EH (cell line): ENCODE measurements at places on chromosomes 16 and 17.

DNA sequence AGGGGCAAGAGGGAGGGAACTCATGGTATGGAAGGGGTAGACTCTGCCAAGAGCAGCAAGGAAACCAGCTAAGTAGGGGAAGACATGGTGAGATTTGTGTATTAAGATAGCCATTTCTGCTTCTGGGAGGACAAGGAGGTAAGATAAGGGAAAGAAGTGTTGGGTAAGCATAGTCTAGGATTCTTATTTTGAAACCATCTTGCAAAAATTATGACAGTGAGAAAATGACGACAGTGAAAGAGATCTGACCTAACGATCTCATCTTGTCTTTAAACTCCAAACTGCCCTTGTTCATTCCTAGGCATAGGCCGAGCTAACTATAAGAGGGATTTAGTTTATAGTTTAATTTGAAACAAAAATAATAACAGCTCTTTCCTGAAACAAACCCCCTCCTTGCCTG lies 5.6 kb upstream of the RBL2 start:
- no peak for DNase-seq

- DNase-seq = no peak
These were observed 16.4 kb downstream of the ZNF778 start for GRCh38 chr16:89233678-89234490.

GRCh38 chr16:54780266-54780665 lies 150.4 kb upstream of the IRX5 start:
- DNase-seq = no peak

GRCh38 chr17:69495787-69496186 lies 81.3 kb downstream of the MAP2K6 start:
- DNase-seq = no peak

DNA sequence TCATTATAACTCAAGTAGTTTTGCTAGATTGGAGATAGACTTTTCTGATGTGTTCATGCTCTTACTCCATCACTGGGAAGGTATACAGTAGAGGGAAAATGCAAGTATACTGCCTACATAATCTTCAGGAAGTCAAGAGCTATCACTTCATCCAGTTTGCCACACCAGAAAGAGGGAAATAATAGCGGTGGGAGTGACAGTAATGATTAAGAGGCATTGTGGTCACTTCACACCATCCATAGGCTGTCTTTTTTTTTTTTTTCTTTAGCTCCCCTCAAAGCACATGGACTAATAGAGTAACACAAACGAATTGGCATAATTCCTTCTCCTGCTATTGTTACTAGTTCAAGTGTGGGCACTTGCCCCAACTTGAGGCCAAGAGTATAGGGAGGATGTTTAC lies 28.4 kb upstream of the HLF start:
- DNase-seq = no peak

GRCh38 chr17:45147581-45148182 lies 593 bp upstream of the HEXIM1 start:
- peak; percentile 94 for DNase-seq

GRCh38 chr17:38571833-38572668 lies 33.7 kb downstream of the SRCIN1 start:
- no peak for DNase-seq

DNA sequence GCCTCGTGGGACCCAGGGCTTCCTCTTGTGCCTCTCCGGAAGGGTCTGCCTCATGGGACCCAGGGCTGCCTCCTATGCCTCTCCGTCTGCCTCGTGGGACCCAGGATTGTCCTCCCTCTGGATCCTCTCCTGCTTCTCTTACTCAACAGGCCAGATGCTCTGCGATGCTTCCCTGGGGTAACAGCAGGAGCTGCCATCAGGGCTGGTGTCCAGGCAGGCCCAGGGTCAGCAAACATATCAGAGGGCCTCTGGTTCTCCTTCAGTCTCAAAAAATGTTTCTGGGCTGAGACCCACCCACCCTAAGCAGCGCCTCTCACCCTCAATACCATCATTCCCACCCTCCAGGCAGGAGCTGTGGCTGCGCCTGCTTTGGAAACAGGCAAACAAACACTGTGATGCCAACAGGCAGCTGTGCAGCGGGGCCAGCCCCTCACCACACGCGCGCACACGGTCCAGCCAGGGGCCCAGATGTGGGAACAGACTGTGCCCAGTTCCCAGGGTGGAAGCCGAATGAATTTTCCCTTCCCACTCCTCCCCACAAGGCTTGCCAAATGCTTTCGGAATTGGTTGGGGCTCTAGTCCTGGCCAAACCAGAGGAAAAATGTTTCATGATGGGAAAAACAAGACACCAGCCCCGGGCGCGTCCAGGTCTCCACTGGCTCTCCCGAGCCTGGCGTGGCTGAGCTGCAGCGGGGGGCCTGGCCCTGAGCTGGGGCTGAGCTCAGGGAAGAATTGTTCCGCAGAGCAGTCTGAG lies 11.3 kb downstream of the TIMM22 start:
- DNase-seq = no peak

DNA sequence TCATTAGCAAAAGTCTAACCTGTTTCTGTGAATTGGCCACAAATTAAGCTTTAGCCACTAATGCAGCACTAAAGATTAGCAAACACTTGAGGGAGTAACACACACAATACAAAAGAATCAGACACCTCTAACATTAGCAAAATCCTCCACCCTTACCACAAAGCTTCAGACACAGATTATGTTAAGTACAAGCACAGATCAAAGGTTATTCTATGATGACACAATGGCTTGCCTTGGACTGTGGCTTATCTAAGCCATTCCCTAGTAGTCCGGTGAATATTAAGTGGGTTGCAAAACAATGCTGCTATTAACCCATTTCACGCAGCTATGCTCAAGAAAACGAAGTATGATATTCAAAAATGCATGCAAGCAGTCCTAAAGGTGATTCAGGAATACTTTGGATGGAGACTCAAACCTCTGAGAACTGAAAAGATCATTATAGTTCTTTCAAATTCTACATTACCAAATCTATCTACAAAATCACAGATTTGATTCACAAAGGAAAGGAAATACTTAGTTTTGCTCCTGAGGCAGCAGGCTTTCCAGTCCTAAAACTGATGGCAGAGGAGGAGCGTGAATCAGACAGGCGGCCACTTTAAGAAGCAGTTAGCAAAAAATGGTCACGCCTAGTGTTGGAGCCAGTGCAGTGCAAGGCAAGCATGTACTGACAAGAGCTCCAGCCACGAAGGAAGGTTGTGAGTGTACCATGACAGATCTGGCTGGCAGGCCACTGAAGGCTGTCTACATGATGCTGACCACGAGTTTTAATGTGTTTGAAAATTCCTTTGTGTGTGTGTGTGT lies 67.2 kb downstream of the PARN start:
- peak; percentile 12 for DNase-seq

DNA sequence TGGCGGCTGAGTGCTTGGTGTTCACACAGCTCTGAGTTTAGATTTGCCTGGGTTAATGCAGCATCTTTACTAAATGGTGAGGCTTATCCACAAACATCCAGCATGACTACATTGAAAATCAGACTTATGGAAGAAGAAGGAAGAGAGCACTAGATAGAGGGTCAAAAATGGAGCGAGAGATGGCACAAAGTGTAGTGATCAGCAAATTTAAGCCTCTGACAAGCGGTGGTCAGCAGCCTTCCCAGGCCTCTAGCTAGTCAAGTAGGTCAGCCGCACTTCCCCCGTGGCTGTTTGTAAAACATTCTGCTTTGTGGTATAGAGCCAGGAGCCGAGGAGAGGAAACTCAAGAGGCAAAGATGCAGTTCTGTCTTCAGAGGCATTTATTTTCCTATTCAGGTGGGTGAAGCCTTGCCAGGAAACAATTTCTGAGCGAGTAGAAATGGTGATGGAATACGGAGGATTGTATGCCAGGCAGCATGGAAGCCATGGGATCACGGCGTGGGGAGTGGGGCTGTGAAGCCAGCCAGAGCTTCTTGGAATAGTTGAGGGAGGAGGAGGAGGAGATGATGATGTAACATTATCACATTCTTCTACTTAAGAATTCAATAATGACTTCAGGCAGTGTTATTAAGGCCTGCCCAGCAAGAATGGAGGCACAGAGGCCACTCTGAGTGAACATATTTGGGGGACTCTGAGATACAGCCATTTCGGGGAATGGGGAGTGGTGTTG lies 118.9 kb downstream of the MSI2 start:
- DNase-seq = peak; percentile 19

GRCh38 chr16:67448580-67448979 lies 17.7 kb downstream of the HSD11B2 start:
- no peak for DNase-seq

DNA sequence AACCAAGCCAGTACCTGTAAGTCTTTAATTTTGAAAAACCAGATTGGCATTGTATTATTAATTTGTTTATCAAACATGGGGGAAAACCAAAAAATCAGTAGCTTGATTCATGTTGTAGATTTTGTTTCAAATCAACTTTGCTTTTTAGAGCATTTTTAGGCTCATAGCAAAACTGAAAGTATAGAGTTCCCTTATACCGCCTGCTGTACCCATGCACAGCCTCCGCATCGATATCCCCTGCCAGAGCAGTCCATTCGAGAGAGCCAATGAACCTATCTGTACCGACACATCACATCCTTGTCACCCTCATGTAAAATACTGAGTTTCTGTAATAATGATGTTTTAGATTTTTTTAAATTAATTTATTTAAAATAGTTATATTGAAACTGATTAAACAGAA lies 16.2 kb upstream of the MRC2 start:
- no peak for DNase-seq

DNA sequence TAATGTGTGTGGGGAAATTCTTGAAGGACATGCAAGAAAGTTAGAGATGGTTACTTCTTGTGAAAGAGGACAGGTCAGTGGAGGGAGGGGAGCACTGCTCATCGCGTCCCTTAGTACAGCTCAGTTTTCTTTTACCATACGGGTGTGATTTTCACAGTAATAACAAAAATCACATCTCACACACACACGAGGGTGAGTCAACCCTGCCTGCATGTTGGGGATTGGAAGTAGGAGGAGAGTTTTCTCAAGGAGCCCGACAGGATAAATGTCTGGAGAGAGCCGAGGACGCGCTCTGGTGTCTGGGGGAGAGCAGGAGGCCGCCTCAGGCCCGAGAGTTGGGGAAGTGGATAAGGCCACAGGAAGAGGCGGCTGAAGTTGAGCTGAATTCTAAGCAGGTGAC lies 16.4 kb downstream of the PLCD3 start:
- DNase-seq = peak; percentile 52

DNA sequence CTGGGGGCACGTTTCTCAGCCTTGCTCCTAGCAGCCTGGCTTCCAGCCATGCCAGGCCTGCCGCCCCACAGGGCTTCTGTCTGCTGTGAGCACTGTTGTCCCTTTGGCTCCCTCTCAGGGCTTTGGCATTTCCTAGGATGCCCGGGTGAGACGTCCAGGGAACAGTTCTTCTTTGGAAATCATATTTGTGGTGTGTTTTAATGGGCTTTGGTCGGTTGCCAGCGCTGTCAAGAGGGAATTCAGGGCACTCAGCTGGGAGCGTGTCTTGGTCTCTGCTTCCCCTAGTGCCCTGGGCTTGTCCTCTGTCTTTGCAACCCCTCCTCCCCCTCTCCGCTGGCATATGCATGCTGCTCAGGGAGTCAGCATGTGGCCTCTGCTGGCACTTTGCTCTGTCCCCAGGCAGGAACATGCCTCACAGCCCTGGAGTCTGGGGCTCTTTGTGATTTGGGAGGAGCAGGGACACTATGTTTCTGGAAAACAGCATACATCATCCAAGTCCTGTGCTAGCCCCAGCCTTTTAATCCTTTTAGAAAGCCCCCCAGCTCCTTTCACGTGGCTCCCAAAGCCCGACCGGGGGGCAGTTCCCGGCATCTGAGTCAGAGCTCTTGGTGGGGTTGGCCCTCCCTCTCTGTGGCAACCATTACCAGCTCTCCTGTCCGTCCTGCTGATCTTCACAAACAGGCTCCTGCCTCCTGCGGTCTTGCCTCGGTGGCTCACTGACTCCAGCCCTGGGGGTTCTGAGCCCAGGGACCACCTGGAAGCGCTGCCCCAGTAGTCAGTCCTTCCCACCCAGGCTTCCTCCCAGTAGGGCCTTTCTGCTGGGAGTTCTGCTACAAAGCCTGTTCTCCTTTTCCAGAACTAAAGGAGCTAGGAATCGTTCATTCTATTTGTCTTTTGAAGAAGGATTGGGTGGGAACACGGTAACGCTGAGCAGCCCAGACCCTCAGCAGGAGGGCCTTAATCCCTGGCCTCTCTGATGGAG lies 26.7 kb downstream of the SAP30BP start:
- peak; percentile 100 for DNase-seq

DNA sequence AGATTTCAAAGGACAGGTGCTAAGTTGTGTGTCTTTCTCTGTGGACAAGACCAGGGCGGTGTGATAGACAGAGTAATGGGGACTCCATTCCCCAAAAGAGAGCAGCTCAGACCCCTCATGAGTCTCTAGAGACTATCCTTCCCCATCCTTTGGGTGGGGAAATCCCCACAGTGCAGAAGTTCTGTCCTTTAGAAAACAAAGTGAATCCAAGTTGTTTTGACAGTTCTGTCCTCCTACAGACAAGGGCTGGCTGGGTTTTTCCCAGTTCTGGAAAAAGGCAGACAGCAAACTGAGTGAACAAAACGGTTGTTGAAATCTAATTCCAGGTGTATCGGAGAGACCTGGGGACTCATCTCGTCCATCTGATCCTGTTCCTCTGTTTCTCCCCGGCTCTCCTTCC lies 11.0 kb upstream of the HAS3 start:
- DNase-seq = no peak

DNA sequence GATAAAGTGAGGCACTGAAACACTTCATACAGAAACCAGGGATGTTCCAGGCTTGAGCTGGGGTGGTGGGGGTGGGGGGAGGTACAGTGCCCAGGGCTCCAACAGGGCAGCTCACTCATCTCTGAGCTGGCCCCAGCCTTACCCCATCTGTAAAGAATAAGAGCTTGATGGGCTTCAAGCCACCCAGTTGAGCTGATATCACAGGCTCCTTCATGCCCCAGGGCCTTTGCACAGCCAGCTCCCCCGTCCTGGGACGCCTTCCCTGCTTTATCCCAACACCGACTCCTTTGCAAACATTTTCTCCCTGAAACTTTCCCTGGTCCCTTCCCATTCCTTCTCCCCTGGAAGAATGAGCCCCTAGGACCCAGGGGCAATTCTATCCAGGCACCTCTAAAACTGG lies 261.7 kb downstream of the PARN start:
- no peak for DNase-seq

GRCh38 chr16:19283637-19284036 lies 1.9 kb upstream of the CLEC19A start:
- DNase-seq = no peak

GRCh38 chr17:12627177-12627629 lies 38.5 kb upstream of the MYOCD start:
- DNase-seq = peak; percentile 100

- no peak for DNase-seq
These were observed 18.2 kb upstream of the MEOX1 start for GRCh38 chr17:43679911-43680310.

- DNase-seq = peak; percentile 61
These were observed 17.2 kb upstream of the ALOX15 start for GRCh38 chr17:4658478-4659305.

- DNase-seq = peak; percentile 84
These were observed 41.0 kb downstream of the SNX29 start for GRCh38 chr16:12017558-12017957.

DNA sequence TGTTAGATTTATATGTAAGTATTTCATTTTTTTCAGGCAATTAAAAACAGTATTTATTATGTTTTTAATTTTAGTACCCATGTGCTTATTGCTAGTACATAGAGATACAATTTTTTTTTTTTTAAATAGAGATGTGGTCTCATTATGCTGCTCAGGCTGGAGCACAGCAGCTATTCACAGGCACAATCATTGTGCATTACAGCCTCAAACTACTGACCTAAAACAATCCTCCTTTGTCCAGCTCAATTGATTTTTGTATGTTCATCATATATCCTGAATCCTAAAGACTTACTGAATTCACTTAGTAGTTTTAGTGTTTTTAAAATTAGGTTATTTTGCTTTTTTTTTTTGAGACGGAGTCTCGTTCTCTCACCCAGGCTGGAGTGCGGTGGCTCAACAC lies 26.3 kb downstream of the SPECC1 start:
- no peak for DNase-seq
